Stimulated activated CD8-positive, alpha-beta memory T cell treated with anti-CD3 and anti-CD28 coated beads, Interleukin-4, amount 100 ng/mL, for 48 hours (primary cell): ENCODE measurements at places on chromosomes 6 and 20.

DNA sequence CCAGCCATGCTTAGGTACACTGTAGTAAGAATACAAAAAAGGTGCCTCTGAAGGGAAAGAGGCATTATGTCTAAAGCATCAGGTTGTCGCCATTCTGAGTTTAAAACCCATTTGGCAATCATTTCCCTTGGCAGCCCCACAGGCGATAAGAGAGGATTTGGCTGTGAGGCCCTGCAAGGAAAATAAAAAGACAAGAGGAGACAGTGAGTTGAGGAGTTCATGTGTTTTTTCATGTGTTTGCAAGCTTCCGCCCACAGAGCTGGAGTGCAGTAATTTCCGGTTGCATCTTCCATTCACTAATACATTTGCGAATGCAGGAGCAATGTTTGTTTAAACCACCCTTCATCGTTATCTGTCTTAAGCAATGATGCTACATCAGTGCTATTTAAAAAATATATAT lies 138.5 kb upstream of the SOX4 start:
- DNase-seq = no peak

- no peak for DNase-seq
These were observed 35.3 kb downstream of the KIAA0408 start for GRCh38 chr6:127423921-127424320.

GRCh38 chr6:36977470-36977941 lies 8.5 kb downstream of the MTCH1 start:
- DNase-seq = no peak

DNA sequence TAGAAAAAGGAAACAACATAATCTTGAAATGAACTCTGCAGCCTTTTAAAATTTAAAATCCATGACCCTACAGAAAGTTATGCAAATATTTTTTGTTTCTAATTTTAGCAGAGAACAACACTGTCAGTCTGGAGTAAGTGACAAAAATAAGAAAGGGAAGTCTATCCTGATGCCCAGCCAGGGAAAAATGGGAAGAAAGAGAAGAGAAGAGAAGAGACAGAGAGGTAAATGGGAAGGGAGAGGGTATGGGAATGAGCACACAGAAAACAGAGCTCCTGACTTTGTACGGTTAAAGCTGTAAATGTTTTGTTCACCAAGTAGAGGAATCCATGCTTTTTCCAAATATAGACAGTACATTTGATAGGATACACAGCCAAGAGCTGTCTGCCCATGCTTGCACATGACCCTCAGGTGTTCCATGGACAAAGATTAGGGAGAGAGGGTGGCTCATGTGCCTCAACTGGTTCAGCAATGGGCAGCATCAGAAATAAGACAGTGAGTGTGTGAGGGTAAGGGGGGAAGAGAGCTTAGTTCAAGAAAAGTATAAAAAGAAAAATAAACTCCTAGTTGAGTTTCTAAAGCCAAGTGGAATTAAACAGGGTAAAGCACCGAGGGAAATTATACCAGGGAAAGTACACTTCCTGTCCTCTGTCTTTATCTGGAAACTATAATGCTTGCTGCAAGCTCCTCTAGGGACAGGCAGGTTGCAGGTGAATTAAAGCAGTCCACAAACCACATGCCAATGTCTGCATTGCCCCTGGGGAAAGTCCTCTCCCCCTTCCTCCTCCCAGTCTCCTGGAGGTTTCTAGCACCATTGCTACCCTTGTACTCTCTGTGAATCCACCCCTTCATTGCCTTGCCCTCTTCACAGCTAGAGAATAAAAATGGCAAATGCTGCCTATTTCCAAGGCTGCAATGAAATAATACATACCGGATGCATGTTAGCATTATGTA lies 30.0 kb downstream of the MAP3K5 start:
- no peak for DNase-seq

DNA sequence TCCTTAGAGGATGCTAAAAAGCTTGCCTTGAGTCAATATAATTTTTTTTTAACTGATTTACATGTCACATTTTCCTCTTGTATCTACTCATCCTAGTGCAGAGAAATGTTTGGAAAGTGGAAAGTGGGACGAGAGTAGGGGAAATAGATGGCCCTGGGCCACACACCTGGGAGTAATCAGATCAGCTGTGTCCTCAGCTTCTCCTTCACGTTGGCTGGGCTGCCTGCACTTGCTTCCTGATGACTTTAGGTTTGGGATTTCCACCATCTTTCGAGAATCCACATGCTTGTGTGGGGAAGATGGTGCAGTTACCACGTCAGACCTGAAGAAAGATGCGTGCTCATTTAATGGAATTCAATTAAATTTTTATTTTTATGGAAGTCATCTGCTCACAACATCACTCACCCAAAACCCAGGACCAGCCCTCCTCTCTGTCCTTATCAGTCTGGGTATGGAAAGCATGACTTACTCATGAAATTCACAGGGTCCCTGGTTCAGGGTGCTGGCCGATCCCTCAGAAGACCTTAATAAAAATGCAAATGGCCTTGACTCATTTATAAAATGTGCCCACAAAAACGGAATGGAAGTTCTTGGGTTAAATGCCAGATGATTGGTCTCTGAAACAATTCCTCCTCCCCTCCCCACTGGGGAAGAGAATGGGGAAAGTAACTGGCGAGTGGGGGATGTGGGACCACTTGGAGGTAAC lies 74.5 kb upstream of the TIAM2 start:
- DNase-seq = no peak

- no peak for DNase-seq
These were observed 3.7 kb upstream of the RFPL4B start for GRCh38 chr6:112343390-112343789.

- DNase-seq = no peak
These were observed 175.4 kb downstream of the UTRN start for GRCh38 chr6:144460327-144461095.

- DNase-seq = no peak
These were observed 10.4 kb upstream of the TRAF3IP2 start for GRCh38 chr6:111615916-111616612.

- no peak for DNase-seq
These were observed 116.3 kb downstream of the KIF13A start for GRCh38 chr6:17871189-17871519.

GRCh38 chr6:45105170-45105820 lies 222.8 kb upstream of the RUNX2 start:
- DNase-seq = no peak

DNA sequence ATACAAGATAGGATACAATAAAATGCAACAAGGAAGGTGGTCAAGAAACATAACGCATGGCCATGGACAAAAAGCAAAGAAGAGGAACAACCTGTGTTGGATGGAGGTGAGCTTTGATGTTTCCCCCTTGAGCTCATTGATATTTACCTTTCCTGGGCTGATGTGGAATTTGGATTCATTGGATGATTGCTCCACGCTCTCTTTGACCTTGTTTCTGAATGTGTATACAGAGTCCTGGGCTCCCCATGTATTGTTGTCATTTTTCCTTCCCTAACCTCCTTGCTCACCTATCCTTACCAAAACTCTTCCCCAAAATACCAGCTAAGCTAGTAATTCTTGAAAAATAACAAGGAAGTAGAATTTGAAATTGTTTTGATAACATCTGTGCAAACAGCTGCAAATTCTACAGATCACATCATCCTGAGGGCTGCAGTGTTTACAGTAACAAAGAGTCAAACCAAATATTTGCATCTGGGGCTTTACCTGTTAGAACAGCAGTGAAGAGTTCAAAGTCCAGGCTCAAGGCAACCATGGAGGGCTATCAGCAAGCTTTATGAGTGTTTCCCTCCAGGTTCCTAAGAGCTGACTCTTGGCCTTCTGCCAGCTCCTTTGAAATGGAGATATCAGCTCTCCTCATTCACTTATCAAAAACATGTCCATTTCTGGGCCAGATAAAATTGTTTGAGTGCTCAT lies 214.3 kb upstream of the MARCKS start:
- DNase-seq = no peak

GRCh38 chr6:13813026-13813425 lies 1.3 kb downstream of the MCUR1 start:
- no peak for DNase-seq

DNA sequence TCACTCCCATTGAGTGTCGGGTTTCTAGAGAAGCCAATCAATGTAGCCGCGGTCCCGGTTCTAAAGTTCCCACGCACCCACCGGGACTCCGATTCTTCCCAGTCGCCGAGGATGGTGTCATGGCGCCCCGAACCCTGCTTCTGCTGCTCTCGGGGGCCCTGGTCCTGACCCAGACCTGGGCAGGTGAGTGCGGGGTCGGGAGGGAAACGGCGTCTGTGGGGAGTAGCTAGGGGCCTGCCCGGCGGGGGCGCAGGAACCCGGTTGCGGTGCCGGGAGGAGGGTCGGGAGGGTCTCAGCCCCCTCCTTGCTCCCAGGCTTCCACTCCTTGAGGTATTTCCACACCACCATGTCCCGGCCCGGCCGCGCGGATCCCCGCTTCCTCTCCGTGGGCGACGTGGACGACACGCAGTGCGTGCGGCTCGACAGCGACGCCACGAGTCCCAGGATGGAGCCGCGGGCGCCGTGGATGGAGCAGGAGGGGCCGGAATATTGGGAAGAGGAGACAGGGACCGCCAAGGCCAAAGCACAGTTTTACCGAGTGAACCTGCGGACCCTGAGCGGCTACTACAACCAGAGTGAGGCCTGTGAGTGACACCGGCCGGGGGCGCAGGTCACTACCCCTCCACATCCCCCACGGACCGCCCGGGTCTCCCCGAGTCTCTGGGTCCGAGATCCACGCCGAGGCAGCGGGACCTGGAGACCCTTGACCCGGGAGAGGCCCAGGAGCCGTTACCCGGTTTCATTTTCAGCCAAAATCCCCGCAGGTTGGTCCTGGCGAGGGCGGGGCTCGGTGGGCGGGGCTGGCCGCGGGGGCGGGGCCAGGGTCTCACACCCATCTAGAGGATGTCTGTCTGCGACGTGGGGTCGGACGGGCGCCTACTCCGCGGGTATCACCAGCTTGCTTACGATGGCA lies 35.2 kb upstream of the HLA-G start:
- DNase-seq = peak; percentile 81

- no peak for DNase-seq
These were observed 156.9 kb upstream of the SOX4 start for GRCh38 chr6:21436625-21437024.

GRCh38 chr6:11732036-11732631 lies 46.5 kb downstream of the ADTRP start:
- DNase-seq = peak; percentile 73

DNA sequence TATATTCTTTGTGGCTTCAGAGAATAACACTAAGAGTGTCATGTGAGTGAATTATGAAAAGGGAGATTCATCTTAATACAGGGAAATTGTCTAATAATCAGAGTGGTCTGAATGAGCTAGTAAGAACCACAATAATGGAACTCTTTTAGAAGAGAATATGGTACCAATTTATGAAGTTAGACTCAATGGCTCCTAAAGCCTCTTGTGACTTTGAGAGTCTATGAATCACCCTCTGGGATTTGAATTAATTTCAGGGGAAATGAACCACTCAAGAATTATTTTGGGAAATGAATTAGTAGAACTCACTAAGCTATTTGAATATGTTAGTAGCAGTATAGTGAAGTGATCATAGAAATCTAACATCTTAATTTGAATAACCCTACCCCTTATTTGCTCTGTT lies 14.3 kb downstream of the PCMT1 start:
- DNase-seq = no peak

GRCh38 chr6:27650620-27651370 lies 177.9 kb upstream of the ZNF184 start:
- DNase-seq = peak; percentile 86

DNA sequence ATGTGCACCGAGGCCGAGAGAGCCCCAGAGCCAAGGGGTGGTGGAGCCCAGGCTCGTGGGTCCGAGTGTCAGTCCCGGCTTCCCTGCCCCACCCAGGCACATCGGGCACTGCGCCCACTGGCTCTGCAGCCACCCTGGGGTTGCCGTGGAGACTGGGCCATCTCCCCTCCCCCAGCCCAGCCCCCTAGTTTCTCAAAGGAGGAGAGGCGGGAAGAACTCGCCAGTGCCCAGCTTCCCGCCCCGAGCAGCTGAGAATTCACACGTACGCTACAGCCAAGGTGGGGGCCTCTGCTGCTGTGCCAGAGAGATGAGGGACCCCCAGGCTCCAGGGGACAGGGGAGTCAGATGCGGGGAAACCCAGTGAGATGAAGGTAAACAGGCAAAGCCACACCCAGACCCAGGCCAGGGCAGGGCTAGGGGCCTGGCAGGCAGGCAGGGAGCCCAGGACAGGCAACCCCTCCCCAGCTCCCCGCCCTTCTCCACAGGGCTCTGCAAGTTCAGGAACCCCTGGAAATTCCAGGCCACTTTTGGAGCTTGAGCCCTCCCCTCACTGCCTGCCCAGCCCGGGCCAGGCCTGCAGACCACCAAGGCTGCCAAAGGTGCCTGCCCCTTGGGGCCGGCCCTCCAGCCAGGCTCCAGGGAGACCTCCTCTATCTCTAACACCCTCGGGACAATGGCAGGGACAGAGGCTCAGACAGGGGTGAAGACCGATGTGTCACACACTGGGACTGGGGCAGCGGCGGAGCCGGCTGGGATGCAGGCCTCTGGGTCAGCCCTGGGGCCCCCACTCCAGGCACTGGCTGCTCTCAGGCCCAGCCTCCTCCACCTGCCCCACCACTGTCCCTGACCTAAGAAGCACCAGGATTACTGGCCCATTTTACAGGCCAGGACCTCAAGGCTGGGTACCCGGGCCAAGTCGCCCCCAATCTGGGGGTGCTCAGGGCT lies 6.0 kb downstream of the LAMA5 start:
- DNase-seq = no peak

DNA sequence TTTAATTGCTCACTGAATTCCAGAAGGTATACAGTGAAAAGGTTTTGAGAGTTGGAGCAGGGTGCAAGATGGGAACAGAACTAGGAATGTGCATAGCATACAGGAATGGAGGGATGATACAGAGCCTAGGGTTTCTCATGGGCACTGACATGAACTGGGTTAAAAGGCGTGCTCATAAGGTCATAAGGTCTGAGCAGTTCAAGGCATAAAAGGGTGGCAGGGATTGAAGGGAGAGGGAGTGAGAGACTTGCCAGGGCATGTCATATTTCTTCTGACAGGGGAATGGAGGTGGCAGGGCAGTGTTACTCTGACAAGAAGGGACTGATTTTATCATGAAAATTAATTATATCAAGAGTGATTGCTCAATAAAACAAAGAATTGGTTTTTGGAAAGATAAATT lies 4.7 kb downstream of the MLIP start:
- DNase-seq = no peak

DNA sequence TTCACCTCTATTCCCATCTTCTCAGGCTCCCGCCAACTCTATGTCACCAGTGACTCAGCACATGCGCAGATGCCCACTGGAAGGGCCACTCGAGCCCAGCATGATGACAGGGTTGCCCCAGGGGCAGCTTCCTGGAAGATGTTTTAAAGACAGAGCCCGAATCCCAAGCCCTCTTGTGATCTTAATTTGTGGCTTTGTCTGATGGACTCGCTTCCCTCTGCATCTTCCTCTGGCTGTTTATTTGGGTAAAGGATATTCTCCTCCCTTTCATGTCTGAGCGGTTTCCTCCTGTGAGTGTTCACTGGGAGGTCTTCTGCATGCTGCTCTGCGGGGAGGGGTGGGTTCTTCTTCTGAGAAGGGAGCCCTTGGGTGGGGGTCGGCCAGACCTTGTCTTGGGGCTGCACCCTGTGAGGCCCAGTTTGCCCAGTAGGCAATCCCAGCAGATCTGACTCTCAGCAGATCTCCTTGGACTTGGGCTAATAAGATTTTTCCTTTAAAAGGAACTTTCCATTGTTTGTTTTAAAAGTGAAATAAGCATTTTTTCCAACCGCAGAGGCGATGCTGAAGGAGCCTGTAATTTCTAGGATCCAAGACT lies 401.0 kb downstream of the CDC5L start:
- no peak for DNase-seq

GRCh38 chr6:69866351-69866769 lies at the start of gene COL19A1:
TSS of gene COL19A1 (plus strand) at chr6:69866556. CDS start at chr6:69879568, 13,012 bp downstream.
- peak; percentile 49 for DNase-seq
